ENCODE measurements at places on chromosomes 16 and 17. TPM values are rescaled to one million over a fixed set of nuclear protein-coding genes. Genes with fewer than 3 reads are reported as not detected.

DNA sequence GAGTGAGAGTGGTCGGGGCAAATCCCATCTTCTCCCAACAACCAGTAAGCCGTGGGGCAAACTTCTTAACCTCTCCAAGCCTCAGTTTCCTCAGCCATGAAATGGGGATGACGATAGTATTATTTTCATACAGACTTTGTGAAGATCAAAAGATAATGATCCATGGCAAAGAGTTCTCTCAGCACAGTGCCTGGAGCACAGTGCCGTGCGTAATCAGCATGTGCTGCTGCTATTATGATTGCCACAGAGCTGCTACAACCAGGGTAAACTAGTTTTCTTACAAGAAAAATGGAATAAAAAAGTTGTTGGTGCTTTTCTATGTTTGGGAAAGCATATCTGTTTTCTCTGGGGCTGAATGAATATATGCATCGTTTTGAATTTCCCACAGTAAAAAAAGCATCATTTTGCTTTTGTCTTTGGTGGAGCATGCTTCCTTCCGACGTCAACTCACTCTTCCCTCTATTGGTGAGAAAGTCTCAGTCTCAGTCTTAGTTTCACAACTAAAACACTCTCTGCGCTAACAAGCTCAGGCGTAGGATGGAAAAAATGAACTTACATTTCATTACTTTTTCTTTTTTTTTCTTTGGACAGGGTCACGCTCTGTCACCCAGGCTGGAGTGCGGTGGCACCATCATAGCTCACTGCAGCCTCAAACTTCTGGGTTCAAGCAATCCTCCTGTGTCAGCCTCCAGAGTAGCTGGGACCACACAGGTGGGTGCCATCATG, 37.2 kb downstream of the CDK5R1 start:
- DNase-seq = no peak

- DNase-seq = no peak
Observed at GRCh38 chr17:55814377-55814776, 63.5 kb downstream of the PCTP start.

DNA sequence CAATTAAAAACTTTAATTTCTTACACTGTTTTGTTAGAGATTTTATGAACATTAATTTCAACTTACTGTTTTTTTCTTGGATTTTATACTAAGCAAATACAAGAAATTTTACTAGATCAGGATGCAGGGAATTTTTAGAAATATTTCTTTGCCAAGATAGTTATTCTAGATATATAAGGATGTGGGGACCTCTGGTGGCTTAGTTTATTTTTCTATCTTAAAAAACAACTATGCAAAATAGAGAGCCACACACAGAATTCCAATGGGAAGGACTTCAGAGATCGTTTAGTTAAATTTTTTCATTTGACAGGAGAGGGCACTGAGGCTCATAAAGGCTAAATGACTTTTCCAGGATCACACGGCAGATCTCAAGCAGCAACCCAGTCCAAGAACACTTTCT, 23.0 kb upstream of the CAPNS2 start:
- DNase-seq = no peak

NACA2 gene
- total RNA-seq = 31.1 TPM

FBXW10B gene
- 15.9 TPM for total RNA-seq

FUS gene
- 217 TPM for total RNA-seq

DNA sequence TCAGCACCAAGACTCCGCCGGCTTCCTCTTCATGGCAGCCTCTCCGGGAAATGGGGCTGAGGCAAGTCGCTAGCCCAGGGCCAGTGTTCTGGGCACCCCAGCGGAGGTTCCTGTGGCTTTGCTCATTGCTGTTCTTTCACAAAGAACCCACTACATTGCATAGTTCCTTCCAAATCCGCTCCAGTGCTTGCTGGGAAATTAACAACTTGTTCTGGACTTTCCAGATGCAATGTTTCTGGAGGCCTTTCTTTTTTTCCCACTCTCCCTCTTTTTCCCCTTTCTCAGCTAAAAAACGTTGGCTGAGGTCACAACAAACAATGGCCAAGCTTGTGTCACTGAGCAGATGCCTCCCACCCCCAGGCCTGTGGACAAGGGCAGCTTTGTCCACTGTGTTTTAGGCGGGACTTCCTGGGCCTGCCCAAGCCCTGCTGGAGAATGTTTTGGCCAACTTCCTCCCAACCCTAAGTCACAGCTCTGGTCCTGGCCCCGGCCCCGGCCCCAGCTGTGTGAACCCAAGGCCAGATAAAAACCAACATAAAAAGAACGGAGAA, 131.5 kb upstream of the RCVRN start:
- peak; percentile 85 for DNase-seq

TPPP3 gene
- total RNA-seq = 9.5 TPM

TSPOAP1 gene
- 7.2 TPM for total RNA-seq

ZNF174 gene
- 18.3 TPM for total RNA-seq

GRCh38 chr16:58741166-58741565, 7.0 kb upstream of the GOT2 start:
- no peak for DNase-seq

GRCh38 chr17:35235917-35236316, 7.0 kb upstream of the SLFN5 start:
- DNase-seq = no peak

TNFRSF13B gene
- total RNA-seq = not detected

- no peak for DNase-seq
Observed at GRCh38 chr16:14132696-14133048, 61.6 kb downstream of the MRTFB start.

- DNase-seq = no peak
Observed at GRCh38 chr17:33266116-33266515, 27.0 kb downstream of the ASIC2 start.

DNA sequence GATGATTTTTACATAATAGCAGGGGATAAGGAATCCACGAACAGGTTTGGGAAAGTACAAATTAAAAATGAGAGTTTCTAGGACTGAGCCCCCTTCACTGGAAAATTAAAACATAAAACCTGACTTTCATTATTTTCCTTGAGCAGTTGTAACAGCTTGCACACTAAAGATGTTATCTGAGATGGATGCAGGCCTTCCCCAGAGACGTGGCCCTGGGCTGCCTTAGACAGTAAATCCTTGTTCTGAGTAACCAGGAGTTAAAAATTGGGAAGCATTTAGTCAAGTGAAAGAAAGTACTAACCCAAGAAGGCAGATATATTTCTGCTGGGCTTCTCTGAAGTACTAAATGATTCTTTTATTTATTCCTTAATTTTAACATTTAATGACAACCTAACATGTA, 432.2 kb upstream of the KIF2B start:
- DNase-seq = no peak

GRCh38 chr17:21078016-21078780, 35.4 kb upstream of the USP22 start:
- DNase-seq = no peak

GRCh38 chr17:82246365-82247181, 17.7 kb downstream of the SLC16A3 start:
- DNase-seq = peak; percentile 59

DNA sequence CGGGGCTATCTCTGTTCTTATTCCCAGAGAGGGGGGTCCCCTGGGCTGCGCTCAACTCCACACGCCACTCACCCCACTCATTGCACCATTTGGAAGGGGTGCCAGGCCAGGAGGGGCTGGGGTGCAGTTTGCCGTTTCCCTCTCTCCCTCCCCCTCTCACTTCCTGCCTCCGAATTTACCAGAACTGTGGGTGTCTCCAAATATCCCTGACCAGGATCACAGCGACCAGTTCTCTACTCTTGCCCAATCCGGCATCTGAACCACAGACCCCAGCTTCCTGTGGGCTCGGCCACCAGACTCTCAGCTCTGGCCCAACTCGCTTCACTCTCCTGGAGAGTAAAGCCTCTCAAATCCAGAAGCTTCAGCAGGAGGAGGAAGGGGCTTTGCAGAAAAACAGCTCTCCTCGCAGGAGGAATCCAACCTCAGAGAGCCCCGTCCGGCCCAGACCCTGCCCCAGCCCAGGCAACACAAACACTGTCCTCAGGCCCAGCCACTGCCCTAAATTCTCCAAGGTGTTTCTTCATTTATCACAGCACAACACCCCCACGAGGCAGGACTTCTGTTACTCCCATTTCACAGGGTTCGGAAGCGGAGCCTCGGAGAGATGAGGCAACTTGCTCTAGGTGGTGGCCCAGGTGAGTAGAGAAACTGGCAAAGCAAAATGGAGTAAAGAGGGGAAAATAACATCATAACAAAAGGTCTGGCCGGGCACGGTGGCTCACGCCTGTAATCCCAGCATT, 423 bp upstream of the ASGR2 start:
- DNase-seq = no peak

KRT23 gene
- 17.3 TPM for total RNA-seq

GRCh38 chr17:73872816-73873215, 228.6 kb upstream of the SDK2 start:
- no peak for DNase-seq

DNA sequence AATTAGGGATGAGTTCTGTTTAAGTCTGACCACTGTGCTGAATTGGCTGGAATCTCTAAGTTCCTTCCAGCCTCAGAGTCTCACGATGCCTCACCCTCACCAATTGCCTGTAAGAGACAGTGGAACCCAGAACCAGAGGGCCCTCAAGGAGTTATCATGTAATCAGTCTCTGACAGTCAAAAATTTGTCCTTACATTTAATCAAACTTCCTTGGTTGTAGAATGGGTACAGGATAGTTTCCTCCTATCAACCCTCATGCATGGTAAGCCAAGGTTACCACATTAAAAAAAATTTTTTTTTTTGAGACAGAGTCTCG, 83.2 kb downstream of the CDK5R1 start:
- no peak for DNase-seq

FOXN1 gene
- total RNA-seq = 0.50 TPM

DNA sequence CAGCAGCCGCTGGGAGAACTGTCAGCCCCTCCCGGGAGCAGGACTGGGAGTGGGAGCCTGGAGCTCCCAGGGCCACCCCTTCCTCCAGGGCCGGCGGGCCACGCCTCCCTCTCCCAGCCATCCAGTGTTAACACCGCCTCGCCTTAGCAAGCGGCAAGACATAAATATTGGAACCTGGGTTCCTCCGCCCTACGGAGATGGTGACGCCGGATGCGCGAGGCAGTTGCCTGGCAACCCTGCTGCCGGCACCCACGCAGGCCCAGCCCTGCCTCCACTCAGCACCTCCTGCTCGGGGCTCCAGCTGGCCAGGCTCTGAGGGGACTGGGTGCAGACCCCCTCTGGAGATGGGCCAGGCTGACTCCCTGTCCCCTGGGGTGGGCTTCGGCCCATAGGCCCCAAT, 27.4 kb upstream of the CACNA1H start:
- no peak for DNase-seq

- DNase-seq = no peak
Observed at GRCh38 chr17:21475571-21475970, 99.4 kb downstream of the KCNJ12 start.

AFMID gene
- total RNA-seq = 82.2 TPM

ABCA9 gene
- total RNA-seq = 13.8 TPM

- DNase-seq = peak; percentile 60
Observed at GRCh38 chr17:79192503-79193351, 118.1 kb downstream of the ENGASE start.

CES3 gene
- total RNA-seq = 4.5 TPM

- DNase-seq = no peak
Observed at GRCh38 chr16:6698548-6698947, 634.1 kb upstream of the RBFOX1 start.

GRCh38 chr16:69166946-69167930, 19.7 kb upstream of the SNTB2 start:
- no peak for DNase-seq

DNA sequence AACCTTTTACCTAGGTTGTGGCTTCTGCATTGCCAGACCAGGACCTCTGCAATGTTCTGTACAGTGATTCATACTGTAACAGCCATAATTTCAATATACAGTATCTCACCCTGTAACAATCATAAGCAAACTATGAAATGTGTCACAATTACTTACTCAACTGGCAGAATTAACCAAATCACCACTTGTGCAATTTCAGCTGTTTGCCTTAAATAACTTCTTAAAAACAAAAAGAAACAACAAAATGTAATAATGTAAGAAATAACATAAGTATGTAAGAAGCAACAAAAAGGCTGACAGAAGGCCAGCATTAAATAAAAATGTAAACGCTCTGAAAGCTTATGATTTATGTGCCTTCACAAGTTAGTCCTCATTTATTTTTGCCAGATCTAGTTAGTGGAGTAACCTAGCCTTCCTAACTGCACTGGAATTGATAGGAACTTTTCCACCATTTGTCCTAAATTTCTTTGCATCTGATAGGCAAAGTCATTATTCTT, 96.9 kb downstream of the SKAP1 start:
- DNase-seq = no peak

FBXO39 gene
- total RNA-seq = 19.9 TPM

GRCh38 chr16:20675488-20676267, 21.8 kb downstream of the ACSM1 start:
- DNase-seq = peak; percentile 84
